B cell (primary cell): ENCODE measurements at places on chromosomes 6 and 20. TPM values are rescaled to one million over a fixed set of nuclear protein-coding genes. Genes with fewer than 3 reads are reported as not detected.
A peak's percentile ranks its signal among the peaks of the same experiment; 100 is the strongest.

GRCh38 chr6:6590530-6590929, 2.0 kb downstream of the LY86 start:
- no peak for DNase-seq

The SLC17A2 gene
- not detected in 2 replicates for total RNA-seq

DNA sequence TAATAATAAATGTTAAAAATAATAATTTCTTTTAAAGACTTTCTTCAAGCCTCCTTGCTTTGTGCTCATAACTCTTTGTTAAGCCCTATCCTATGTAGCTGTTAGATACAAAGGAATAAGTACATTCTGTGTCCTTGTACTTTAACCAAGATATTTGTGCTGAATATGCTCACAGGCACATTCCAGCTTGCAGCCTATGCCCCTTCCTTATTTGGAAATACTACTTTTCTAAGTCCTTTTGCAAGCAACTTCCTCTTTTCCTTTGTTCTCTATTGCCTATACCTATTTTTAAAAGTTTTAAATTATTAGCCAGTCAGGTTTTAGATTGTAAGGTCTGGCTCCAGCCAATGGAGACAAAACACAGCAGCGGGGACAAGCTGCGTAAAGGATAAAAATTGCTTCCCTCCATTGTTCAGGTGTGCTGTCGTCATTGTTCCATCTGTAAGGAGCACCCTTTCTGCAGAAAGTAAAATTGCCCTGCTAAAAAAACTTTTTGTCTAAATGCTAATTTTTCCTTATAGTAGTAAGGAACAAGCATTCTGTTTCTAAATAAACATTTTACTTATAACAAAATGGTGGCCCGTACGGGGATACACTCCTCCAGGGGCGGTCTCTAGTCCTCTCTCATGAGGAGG, 80.2 kb downstream of the SYTL3 start:
- DNase-seq, result no peak

DNA sequence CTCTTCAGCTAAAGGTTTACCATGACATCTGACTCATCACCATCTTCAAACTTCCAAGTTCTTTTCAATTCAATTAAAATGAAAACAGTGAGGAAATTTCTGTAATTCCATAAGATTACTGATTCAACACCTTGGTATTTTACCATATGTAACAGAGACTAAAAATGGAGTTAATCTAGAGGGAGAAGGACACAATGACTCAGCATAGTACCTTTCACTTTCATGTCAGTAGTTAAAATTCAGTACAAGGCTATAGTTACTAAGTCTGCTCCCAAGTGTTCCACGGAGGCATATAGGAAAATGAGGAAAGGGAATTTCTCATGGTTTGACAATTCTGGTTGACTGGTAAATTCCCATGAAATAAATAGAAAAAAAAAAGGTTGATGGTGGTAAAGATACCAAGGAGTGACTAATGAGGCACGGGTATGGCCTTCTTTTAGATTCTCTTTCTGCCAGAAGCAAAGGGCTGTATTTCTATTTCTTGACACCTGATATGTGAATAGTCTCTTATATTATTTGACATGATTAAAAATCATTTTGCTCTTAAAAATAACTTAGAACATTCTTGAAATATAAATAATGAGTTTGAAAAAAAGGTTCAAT, 526.7 kb upstream of the ADGRB3 start:
- no peak for DNase-seq

The PARD6B gene
- total RNA-seq, result 6.0 and 10.1 TPM in 2 replicates

The MRPS18B gene
- total RNA-seq, result 37.9 and 38.8 TPM in 2 replicates

- no peak for DNase-seq
Measured at GRCh38 chr6:169337886-169338445, 84.3 kb upstream of the THBS2 start.

The CCN6 gene
- total RNA-seq, result not detected in 2 replicates

DNA sequence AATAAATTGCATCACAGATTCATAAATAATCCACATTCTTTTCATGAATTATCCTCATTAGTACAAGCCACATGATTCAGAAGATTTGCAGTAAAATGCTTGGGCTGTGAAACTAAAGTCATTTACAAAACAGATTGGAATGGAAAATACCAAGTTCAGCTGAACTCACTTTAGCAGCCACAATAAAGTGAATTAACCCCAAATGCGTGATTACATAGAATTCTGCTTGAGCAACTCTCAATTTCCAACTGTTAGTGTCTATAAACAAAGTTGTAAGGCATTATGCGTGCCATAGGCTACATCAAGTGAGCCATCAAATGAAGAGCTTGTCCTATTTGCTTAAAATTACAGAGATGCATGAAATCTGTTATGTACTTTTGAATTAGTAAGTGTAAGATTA, 60.4 kb upstream of the GFRAL start:
- DNase-seq, result no peak

DNA sequence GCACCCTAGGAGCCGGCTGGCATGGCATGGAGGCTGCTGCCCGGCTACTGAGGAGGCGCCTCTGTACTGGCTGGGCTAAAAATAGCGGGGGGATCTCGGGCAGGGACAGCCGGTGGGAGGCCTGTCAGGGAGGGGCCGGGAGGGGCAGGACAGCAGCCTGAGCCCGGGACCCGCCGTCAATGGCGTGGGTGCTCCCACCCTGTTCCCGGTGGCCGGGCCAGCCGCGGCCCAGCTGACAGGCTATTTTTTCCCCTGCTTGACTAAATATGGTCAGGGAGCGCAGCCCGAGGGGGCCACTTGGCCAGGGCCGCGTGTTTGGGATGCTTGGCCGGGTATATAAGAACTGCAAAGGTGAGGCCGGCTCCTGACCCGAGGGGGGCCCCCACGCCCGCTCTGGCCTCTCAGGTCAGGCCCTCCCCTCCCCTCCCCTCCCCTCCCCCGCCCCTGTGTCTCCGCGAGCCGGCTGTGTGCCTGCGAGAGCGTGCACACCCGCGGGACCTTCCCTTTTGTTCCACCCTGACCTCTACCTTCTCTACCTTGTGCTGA, 74.4 kb upstream of the GATA5 start:
- DNase-seq, result no peak

GRCh38 chr20:14378326-14378725, 40.9 kb upstream of the FLRT3 start:
- DNase-seq, result no peak

GRCh38 chr20:45221076-45221475, at the start of gene SEMG2:
Gene SEMG2 (plus strand): TSS chr20:45221373. CDS start chr20:45221390, 17 bp downstream.
- no peak for DNase-seq

The SMOC2 gene
- 0.37 and 0.51 TPM in 2 replicates for total RNA-seq

The ELOVL2 gene
- total RNA-seq, result not detected in 2 replicates

GRCh38 chr6:55827818-55828522, 47.4 kb downstream of the BMP5 start:
- DNase-seq, result no peak

The TFAP2D gene
- not detected in 2 replicates for total RNA-seq

DNA sequence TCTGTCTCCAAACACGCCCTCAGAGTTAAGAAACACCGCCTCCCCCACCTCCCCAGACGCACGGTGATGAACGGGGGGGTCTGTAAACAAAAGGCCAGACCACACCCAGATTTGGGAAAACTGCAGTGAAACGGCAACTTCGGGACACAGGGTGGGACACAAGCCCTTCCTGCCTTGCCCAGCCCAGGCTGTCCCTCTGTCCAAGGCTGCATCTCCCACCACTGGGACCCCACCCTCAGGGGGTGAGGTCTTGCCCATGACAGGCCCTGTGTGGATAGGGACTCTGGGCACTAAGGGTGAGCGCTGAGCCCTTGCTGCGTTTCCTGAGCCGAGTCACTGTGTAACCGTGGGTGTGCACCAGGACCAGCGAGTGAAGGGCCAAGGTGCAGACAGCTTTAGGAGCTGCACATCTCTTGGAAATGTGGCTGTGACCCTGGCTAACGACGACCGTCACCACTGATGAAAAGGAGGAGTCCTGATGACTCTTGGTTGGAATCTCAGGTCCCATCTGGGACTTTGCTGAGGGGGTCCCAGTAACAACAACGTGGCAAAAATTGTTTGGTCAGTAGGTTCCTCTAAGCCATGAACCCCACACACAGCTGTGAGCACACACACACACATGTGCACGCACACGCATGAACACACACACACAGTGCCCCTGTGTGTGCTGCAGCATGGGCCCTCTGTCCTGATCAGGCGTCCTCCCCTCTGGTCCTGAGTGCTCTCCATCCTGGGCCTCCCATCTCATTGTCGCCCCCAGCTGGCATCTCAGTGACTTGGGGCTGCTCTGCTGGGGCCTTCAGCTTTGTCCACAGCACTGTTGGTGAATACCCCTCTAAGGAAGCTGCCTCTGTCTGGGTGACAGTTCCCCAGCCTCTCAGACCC, 100.6 kb downstream of the RAMACL start:
- no peak for DNase-seq

DNA sequence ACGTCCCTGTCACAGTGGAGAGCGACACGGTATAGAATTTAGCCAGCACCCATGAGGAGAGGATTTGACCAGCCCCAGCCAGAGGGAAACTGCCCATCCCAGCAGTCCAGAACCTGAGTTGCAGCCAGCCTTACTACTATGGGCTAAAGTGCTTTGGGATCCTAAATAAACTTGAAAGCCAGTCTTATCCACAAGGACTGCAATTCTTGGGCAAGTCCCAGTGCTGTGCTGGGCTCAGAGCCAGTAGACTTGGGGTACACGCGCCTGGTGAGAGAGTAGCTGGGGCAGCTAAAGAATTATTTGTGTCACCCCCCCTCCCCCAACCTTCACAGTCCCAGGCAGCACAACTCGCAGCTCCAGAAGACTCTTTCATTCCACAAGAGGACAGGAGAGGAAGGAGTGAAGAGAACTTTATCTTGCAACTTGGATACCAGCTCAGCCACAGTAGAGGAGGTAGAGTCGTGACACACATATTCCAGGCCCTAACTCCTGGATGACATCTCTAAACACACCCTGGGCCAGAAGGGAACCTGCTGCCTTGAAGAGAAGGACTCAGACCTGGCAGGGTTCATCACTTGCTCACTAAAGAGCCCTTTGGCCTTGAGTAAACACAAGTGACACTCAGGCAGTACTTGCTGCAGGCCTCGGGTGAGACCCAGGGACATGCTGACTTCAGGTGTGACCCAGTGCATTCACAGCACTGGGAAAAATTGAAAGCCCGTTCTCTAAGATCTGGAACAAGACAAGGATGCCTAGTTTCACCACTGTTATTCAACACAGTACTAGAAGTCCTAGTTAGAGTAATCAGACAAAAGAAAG, 100.3 kb downstream of the REV3L start:
- DNase-seq, result no peak

The NR2E1 gene
- not detected in 2 replicates for total RNA-seq

The VAPB gene
- total RNA-seq, result 26.4 and 29.5 TPM in 2 replicates

The CRISP3 gene
- not detected in 2 replicates for total RNA-seq

The TSPYL4 gene
- total RNA-seq, result 20.5 and 20.6 TPM in 2 replicates

- no peak for DNase-seq
Measured at GRCh38 chr6:73481969-73482368, 20.4 kb downstream of the MTO1 start.

The NUP153 gene
- total RNA-seq, result 70.5 and 74.6 TPM in 2 replicates

The BTN1A1 gene
- total RNA-seq, result 0.53 and 0.74 TPM in 2 replicates

The HSPA1L gene
- 2.0 and 2.4 TPM in 2 replicates for total RNA-seq

DNA sequence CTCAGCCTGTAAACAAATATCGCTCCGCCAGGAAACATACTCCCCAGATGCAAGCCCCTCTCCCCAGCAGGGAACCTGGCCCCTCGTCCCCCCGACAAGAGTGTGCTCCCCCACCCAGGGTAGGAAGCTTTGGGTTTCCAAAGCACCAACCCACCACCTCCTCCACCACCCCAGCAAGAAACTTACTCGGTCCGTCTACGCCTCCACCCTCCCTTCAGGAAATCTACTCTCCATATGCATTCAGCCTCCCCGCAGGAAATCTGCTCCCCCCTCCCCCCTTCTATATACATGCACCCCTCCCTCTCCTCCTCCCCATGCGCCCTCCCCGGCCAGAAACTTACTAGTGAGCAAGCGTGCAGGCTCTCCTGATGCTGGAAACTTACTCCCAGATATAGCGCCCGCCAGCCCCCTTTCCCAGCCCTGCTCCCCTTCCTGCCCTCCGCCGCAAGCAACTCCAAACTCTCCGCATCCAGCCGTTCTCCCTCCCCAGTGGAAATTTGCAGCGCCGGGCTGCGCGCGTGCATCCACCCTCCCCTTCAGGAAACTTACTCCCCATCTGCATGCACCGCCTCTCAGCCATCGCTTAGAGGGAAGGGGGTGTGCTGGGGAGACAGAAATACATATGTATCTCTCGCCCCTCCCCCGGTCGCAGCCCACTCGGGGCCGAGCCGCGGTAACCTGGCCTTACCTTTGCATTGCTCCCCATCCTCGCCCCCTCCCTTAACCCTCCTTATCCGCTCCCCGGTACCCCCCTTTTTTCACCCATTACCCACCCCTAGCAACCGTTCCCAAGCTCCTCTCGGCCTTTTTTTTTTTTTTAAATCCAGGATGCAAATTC, at the start of gene TRERF1:
Gene TRERF1, minus strand, starts transcription at position 594 of the 838 bp plus-strand sequence. CDS start 182,336 bp downstream, outside the sequence.
- peak; percentile 58 for DNase-seq

- DNase-seq, result no peak
Measured at GRCh38 chr20:20199361-20200160, 147.2 kb downstream of the CFAP61 start.

GRCh38 chr6:152295346-152295745, 341.8 kb downstream of the SYNE1 start:
- no peak for DNase-seq

- DNase-seq, result no peak
Measured at GRCh38 chr20:49656304-49656703, 57.4 kb downstream of the B4GALT5 start.

DNA sequence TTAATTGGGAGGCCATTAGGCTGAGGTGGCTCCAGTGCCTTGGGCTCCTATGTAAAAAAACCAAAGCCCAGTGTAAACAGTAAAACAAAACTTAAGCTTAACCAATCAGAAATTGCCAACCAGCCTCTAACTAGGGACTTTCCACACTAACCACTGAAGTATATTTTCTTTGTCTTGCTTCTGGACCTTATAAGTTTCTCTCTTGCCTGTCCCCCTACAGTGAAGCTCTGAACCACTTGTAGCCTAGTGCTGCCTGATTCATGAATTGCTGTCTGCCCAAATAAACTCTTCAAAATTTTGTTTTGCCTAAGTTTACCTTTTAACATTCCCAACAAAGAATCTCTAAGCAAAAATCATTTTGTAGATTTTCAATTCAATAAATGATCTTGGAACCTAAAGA, 28.2 kb downstream of the POPDC3 start:
- no peak for DNase-seq

The TNFRSF6B gene
- total RNA-seq, result not detected in 2 replicates

DNA sequence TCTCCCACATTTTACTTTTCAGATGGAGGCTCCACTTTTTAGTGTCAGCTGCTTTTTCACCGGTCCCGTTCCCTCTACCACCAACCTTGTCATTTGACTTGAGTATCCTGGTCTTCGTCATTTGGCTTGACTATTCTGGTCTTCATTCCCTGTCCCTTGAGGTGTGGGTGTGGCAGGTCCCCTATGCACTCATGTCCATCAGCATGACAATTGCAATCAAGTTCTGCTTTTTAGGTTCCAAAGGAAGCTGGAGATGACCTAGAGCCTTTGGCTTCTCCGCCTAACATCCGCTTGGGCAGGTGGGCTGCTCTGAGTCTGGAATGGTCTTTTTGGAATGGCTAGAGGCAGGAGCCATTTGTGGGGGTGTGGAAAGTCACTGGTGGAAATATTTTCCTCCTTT, 99.8 kb upstream of the MLN start:
- DNase-seq, result no peak
